Hematopoietic multipotent progenitor cell treated with erythropoietin and hydrocortisone succinate and interleukin-3 and kit ligand, for 6 days (in vitro differentiated cells): ENCODE measurements at places on chromosomes 4 and X.

- DNase-seq: no peak
Observed at GRCh38 chr4:169540774-169541173, 71.6 kb downstream of the NEK1 start.

DNA sequence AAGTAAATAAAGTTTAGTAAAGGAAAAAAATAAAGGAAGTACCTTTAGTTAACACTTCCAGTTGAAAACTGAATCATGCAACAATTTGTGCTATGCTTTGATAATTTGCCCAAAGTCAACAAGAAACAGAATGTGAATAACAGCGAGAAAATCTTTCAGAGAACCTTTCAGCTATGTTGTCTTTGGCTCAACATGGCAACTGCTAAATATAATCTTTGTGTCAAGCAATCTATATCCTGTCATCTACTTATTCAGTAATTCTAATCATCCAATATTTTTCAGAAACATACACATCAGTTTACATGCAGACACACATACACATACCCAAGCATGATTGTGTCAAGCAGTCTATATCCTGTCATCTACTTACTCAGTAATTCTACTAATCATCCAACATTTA, 136.0 kb upstream of the PABPC4L start:
- no peak for DNase-seq

GRCh38 chrX:72001471-72001870, 90.8 kb downstream of the NHSL2 start:
- no peak for DNase-seq

- DNase-seq: no peak
Observed at GRCh38 chr4:7674706-7675105, 240.0 kb upstream of the PSAPL1 start.

DNA sequence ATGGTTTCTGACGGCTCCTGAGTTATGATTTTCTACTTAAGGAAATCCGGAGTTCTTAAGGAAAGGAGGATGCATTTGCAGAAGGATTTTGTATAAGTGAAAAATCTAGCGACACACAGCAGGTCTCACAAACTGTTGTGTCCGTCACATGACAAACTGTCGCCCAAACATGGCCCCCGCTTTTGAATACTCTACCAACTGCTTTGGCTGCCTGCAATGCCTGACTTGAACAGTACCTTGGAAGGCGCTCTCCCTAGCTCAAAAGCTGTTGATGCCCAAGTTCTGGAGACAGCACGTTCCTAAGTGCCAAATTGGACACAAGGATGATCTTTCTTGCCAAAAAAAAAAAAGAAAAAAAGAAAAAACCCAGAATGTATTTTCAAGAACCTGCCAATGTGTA, 103.2 kb downstream of the ENPP6 start:
- no peak for DNase-seq

GRCh38 chr4:139962130-139962684, 191.8 kb downstream of the MAML3 start:
- no peak for DNase-seq

- DNase-seq: peak; percentile 17
Observed at GRCh38 chr4:40749717-40750460, at the start of gene NSUN7. Gene NSUN7 (plus strand): TSS chr4:40749955. CDS start chr4:40750694, 739 bp downstream.

DNA sequence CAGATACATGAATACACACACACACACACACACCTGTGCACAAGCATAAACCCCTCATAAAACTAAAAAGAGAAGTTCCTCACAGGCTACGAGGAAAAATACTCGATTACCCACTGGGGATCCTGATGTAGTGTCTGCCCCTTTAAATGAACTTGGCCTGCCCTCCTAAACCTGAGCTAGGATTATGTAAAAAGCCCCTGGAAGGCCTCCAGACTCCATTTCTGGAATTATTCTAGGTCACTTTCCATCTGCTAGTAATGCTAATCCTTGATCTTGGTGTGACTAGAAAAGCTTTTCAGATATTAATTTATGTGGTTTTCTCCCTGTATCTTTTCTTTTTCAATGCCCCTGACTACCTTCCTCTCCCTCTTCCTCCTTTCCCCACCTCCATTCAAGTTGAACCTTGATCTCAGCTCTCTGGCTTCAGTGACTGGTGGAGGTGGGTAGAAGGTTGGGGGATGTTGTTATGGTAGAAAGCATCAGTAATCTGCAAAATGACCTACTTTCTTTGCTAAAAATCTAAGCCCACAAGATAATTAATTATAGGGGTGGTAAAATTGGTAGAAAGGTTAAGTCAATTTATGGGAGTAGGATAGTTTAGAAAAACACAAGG, 25.5 kb upstream of the ZNF330 start:
- DNase-seq: no peak

GRCh38 chr4:153529646-153530045, 63.5 kb downstream of the TMEM131L start:
- DNase-seq: peak; percentile 69

GRCh38 chr4:156169011-156169410, 215.3 kb upstream of the CTSO start:
- DNase-seq: peak; percentile 45

DNA sequence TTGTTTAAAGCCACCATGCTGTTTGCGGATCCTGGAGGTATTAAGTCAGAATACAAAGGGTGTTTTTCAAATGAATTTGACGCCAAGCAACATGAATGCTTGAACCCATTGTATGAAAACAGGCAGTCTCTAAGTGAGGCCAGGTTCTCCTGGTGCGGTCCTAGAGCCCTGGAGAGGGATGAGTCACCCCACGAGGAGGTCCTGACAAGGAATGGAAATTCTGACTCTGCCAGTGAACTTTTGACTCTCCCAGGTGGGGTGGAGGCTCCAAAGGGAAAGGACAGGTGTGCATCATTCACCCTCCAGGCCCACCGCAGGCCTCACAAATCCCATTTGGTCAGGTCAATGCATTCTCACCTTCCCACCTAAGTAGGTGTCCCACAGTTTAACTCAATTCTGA, 1.5 kb downstream of the TRIM2 start:
- DNase-seq: no peak

DNA sequence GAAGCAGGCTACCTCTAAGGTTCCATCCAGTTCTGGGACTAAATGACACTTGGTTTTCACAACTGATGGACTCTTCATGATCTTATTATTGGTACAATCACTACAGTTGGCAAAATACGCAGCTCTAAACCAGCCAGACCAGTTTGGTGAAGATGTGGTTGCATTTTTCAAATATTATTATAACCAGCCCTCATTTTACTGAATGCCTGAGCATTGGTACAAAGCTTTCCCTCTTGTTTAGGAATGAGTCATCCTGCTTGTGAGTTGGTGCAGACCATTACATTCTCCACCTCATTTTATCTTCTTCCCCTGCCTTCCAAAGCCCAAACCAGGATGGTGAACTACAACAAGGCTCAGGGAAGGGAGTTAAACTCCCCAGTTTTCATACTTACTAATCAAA, 223.1 kb downstream of the KDR start:
- DNase-seq: no peak

- DNase-seq: no peak
Observed at GRCh38 chr4:56468097-56468422, 643 bp downstream of the SRP72 start.

DNA sequence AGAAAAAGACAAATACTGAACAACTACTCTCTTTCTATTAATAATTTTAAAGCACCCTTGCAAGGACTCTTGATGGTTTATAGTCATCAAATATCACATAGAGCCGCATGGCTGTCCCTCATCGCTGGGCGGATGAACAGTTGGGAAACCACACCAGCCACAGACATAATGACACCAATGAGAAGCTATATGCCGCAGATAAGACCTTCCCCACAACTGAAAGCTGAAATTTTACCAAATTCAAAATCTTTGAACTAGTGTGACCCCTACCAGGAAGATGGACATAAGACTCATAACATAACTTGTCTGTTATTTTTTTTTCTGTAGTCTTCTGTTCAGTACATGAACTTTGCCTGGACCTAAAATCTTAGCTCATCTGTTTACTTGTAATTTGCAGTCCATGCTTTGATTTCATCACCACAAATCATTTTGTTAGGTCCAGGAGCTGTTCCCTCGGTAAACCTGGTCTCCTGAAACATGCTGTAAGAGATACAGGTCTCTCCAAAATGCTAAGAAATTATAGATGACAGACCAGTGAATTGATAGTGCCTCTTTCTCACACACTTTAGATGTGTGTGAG, 157.3 kb upstream of the RAPGEF2 start:
- DNase-seq: peak; percentile 78

- peak; percentile 67 for DNase-seq
Observed at GRCh38 chr4:157220371-157220881, at the start of gene GRIA2. Gene GRIA2 (plus strand): TSS chr4:157220728. CDS start chr4:157221043, 315 bp downstream.

DNA sequence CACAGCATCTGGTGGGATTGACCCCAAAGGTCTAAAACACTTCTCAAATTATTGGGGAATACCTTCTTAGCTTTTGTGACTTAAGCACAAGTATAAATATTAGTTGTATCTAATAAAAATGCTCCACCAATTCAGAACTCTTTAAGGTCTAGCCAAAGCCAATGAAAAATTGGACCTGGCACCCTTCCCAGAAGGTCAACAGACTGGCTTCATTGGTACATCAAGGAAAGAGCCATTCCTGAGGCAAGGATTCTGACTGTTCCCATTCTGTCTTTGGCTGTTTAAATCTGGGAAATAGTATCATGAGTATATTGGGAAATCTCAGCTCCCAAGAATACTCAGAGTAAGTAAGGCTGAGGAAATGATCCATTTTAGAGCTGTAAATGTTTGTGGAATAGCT, 153.0 kb upstream of the TRPC5 start:
- no peak for DNase-seq

- DNase-seq: no peak
Observed at GRCh38 chr4:4416981-4417380, 30.1 kb downstream of the NSG1 start.

DNA sequence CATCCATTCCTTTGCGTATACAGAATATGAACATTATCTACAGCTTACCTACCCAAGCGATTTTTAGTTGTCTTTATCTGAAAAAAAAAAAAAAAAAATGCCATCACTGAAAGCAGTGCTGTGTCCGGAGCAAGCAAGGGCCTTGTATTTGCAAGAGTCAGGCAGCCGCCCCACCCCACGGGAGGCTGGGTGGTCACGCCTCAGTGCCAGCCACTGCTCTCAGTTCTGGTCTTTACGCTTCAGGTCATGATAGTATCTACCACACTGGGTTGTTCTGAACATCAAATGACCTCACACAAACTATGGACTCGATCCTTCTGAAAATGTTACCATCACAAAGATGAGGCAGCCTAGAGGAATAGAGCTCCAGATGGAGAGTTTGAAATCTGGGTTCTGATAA, 62.7 kb upstream of the HELT start:
- no peak for DNase-seq

DNA sequence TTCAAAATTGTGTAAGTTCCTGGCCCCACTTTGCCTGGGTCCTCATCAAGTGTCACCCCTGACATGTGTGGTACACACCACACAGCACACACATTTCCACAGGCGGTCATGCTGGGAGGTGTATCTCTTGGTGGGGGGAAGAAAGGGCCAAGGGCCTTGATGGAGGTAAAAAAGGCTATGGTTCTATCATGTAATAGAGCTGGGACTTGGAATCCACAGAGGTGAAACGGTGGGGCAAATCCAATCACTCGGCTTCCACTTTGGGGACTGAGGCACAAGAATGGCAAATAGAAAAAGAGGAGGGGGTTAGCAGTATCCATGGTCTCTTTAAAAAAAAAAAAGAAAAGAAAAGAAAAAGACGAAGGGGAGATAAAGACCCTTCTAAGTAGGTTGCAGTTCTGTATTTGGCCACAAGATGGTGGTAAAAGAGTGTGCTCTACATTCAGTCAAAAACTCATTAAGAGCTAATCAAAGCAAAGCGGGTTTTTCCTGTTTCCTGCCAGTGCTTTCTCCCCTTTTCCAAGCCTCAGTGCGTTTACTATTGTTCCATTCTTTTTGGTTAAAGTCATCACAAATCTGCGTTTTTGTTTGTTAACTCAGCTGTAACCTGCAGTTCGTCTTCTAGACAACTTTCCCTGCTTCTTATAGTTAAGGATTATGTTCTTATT, 37.0 kb upstream of the ATP6AP2 start:
- DNase-seq: peak; percentile 70

DNA sequence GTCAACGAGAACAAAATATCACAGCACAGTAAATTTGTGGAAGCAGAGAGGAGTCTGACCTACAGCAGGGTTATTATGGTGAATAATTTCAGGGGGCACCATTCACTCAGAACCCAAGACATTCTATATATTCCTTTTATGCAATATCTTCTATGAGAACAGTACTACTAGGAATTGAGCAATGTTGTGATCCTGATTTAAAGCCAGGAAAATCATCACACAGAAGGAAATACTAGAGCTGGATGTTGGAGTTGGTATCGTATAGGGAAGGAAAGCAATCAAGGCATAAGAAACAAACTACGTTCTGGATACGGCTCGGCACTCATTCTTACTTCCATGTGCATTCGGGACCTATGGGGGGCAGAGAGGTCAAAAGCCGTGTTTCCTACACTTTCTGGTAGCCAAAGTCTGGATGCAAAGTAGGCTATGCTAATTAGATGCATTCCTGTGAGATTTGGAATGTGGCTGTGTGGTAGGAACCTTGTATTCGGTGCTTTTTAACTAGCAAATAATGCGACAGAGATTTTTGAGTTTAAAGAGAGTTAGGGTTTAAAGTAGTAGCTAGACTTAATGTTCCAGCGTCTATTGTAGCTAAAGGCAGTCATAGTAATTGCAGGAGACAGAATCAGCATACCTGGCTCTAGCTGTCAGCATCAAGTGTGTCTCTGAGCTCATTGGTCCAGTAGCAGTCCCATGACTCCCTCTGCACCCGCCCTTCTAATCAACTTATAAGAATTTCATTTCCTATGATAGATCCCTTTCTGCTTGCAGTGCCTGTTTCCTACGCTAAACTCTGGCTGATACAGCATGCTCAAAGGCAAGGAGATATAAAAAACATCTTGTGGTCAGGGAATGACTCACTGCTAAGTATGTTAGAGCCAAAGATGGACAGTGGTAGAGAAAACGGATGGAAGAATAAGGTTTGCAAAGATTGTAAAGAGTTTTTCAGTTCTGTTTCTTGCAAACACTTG, 43.3 kb upstream of the PDGFC start:
- DNase-seq: peak; percentile 11

DNA sequence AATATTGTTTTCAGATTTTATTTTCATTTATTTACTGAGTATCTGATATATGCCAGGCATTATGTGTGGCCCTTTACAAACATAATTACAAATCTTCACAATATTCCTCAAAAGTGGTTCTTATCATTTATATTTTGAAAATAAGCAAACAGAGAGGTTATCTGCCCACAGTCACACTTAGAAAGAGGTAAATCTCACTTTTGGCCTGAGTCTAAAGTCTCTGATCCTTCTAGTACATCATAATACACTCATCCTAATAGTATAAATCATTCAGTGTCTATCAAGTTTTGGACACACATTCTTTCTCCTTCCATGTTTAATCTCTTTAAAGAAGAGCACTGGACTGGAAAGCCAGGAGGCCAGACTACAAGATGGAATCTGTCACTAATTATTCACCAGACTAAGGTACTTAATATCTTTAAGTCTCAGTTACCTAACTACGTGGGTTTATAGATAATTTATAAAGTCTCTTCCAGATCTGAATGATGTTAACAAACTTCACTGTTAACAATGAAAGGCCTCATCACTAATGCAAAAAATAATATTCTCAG, 281.3 kb downstream of the PPP3CA start:
- DNase-seq: no peak

DNA sequence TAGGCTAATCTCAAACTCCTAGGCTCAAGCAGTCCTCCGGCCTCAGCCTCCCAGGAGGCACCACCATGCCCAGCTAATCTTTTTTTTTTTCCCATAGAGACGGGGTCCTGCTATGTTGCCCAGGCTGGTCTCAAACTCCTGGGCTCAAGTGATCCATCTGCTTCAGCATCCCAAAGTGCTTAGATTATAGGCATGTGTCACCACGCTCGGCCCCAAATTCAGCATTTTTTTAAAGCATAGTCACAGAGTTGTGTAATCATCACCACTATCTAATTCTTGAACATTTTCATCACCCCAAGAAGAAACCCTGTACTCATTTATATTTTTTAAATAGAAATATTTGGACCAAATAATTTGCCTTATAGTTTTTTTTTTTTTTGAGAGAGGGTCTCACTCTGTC, 10.3 kb downstream of the CENPI start:
- DNase-seq: no peak
